ENCODE measurements at places on chromosomes 3 and 15. TPM values are rescaled to one million over a fixed set of nuclear protein-coding genes. Genes with fewer than 3 reads are reported as not detected.

GRCh38 chr3:135736740-135737139 is 228.8 kb upstream of the PPP2R3A start:
- H3K36me3 ChIP-seq, result no peaks in the 10 kb centered on the region
- H3K4me1 ChIP-seq, result no peaks in the 10 kb centered on the region
- peaks cover 2% of the 10 kb centered on the region for H3K27me3 ChIP-seq
- H3K27ac ChIP-seq, result no peak overlapping the region
- DNase-seq, result no peak
- H3K4me3 ChIP-seq, result no peak overlapping the region

DNA sequence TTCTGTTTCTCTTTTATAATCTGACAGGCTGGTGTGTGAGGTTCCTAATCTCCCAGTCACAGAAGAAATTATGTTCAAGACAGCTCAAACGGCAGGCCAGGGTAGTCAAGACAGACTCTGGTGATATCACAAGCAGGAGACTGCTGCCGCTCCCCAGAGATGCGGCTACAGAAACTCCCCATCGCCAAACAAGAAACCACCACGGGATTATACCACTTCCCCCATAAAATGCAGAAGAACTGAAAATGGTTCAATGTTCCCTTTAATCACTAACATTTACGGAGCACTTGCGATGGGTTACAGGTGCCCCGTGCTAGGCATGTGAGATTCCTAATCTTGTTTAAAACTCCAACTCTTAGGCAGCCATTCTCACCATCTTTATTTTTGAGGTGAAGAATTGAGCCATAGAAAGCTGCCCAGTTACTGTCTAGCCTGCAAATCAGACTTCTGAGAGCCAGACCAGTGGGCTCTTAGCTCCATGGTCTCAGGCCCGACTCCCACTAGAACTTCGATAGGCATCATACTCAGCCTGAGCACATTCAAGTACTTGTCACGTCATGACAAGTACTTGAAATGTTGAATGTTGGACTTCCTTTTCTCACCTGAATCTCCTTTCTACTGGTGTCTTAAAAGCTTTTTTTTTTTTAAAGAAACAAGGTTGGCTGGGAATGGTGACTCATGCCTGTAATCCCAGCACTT is 58.4 kb downstream of the TBC1D2B start:
- H3K27me3 ChIP-seq, result no peaks in the 10 kb centered on the region
- peak overlapping the region; percentile 72 for H3K27ac ChIP-seq
- peaks cover 29% of the 10 kb centered on the region for H3K4me1 ChIP-seq
- no peak for DNase-seq
- peak overlapping the region; percentile 62 for H3K4me3 ChIP-seq

GRCh38 chr3:110314512-110315114 is 757.0 kb upstream of the NECTIN3 start:
- H3K36me3 ChIP-seq, result no peaks in the 10 kb centered on the region
- peak; percentile 25 for DNase-seq
- peaks cover 5% of the 10 kb centered on the region for H3K4me1 ChIP-seq
- H3K4me3 ChIP-seq, result no peak overlapping the region

Gene AGBL1
- not detected for total RNA-seq

Measured in activated naive CD8-positive, alpha-beta T cell treated with anti-CD3 and anti-CD28 coated beads, Interleukin-2, amount 10 ng/mL, durations not matched to agents 7 days and 5 days (primary cell).